ENCODE measurements at places on chromosomes 12 and 14.

- peak; percentile 7 for DNase-seq
These were observed 101.2 kb upstream of the SLC38A2 start for GRCh38 chr12:46473634-46474329.

DNA sequence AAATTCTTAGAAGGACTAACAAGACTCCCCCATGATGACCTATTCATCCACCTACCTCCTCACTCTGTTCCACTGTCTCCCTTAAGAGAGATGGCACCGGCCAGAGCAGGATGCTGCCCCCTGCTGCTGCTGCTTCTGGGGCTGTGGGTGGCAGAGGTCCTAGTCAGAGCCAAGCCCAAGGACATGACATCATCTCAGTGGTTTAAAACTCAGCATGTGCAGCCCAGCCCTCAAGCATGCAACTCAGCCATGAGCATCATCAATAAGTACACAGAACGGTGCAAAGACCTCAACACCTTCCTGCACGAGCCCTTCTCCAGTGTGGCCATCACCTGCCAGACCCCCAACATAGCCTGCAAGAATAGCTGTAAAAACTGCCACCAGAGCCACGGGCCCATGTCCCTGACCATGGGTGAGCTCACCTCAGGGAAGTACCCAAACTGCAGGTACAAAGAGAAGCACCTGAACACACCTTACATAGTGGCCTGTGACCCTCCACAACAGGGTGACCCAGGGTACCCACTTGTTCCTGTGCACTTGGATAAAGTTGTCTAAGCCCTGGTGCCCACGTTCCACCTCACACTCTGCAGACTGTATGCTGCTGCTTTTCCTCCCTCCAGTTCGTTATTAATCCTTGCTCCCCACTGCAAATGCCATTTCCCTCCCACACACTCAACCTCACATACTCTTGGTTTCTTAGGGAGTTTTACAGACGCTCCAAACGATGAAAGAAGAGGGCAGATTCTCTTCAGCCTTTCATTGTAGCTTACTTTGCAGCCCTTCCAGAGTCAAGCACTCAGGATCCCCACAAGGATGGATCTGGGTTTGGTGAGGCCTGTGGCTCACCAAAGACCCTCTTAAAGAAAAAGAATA lies at the start of gene RNASE8:
Gene RNASE8, plus strand, starts transcription at position 20 of the 873 bp plus-strand sequence. Its CDS starts 71 bp downstream, at position 91.
- no peak for DNase-seq

DNA sequence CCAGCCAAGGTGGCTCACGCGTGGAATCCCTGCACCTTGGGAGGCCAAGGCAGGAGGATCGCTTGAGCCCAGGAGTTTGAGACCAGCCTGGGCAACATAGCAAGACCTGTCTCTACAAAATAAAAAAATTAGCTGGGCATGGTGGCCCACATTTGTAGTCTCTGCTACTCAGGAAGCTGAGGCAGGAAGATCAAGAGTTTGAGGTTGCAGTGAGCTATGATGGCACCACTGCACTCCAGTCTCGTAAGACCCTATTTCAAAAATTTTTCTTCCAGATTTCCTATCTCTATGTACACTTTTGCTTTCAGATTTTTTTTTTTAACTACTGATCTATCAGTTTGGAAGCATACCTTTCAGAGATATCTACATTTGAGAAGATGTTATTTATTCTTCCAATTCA lies 15.3 kb downstream of the SNX6 start:
- DNase-seq: no peak

- DNase-seq: no peak
These were observed 858.1 kb downstream of the NRXN3 start for GRCh38 chr14:79028281-79028680.

GRCh38 chr14:104776961-104777807 lies 18.4 kb downstream of the AKT1 start:
- no peak for DNase-seq

GRCh38 chr12:13205809-13206559 lies 9.5 kb downstream of the EMP1 start:
- no peak for DNase-seq

DNA sequence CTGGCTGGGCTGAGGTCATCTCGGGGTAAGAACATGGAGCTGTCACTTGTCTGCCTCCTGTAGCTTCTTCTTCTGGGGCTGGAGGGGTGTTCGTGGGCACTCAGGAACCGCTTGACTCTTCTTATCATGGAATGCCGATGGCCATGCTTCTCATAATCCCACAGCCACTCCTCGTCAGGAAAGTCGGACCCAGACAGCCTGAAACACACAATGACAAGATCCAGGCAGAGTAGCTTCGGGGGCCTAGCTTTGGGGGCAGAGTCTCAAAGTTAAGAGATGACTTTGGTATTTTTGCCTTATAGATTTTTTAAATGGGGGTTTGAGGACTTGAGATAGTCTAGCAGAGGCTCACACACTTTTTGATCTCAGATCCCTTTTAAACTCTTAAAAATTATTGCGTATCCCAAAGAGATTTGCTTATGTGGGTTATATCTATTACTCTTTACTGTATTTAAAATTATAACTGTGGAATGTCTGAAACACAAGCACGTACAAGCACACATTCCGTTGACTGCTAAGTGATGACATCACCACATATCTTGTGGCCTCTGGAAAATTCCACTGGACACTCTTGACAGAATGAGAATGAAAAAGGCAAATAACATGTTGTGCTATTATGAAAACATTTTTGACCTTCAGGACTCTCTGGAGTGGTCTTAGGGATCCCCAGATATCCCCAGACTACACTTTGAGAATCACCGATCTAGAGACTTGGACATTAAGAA lies 43.3 kb downstream of the BEST3 start:
- no peak for DNase-seq

GRCh38 chr14:102418853-102419240 lies 56.1 kb downstream of the TECPR2 start:
- DNase-seq: peak; percentile 22

DNA sequence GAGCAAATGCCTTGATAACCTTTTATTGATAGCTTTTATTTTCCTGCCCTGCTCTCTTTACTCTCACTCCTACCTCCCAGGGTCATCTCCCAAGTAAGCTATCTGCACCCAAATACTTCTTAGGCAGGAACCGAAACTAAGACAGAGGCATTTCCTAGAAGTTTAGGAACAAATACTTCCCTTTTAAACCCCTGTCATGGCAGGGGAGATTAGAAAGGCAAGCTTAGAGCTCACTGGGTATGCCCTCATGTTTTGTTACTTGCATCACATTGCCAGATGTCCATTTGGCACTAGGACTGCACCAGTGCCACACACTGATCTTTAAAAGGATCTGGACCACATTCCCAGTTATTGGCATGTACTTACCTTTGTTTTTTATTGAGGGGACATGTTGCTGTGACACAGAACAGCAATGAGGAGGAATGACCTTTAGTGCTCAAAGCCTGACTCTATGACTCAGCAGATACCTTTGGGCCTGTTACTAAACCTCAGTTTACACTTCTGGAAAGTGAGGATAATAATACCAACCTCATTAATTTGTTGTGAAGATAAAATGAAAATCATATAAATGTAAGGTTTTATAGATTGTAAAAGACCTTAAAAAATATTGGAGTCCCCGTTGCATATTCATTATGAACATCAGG lies 40.9 kb upstream of the MBIP start:
- DNase-seq: peak; percentile 5

- DNase-seq: no peak
These were observed 8.8 kb upstream of the TEX22 start for GRCh38 chr14:105389534-105389933.

GRCh38 chr12:73445658-73446324 lies 1091.8 kb upstream of the ATXN7L3B start:
- DNase-seq: no peak

DNA sequence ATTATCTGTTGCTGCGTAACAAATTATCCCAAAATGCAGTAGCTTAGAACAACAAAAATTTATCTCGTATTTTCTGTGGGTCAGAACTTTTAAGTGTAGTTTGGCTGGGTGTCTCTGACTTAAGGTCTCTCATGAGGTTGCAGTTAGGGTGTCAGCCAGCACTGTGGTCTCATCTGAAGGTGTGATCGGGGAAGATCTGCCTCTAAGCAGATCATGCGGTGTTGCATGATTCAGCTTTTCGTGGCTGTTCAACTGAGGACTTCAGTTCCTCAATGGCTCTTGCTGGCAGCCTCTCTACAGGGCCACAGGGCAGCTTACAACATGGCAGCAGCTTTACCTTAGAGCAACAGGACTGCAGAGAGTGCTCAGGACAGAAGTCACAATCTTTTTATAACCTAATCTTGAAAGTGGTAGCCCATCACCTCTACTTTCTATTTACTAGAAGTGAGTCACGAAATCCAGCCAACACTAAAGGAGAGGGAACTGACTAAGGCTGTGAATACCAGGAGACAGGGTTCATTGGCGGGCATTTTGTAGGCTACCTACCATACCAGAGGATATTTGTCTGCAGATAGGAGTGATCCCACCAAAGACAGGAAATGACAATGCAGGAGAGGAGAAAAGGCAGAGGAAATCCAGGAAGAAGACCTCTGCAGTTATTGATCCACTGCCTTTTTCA lies 1.8 kb upstream of the TMPRSS12 start:
- DNase-seq: no peak

DNA sequence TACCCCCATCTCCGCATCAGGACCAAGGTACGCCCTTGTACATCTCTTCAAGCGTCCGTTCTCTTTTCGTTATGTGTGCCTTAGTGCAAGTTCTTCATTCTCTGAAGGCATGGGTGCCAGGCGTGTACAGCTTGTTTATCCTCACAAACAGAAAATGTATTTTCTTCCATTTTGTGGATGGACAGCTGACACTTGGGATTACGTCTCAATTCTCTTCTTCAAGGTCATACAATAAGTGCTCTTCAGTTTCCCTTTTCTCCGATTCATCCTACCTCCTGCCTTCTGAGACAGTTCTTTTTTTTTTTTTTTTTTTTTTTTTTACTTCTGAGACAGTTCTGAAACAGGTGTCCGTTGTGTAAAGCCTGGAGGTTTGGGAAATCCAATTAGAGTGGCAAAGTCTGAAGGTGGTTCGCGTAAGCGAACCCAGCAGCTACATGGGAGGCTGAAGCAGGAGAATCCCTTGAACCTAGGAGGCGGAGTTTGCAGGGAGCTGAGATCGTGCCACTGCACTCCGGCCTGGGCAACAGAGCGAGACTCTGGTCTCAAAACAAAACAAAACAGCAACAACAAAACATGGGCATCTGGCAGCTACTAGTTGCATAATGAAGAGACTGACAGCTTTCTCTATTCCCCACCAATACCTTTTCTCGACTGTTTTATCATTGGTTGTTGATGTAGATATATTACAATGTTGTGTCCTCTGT lies 734 bp downstream of the COX6A1 start:
- no peak for DNase-seq

GRCh38 chr14:58401587-58401986 lies 5.9 kb downstream of the TOMM20L start:
- no peak for DNase-seq

DNA sequence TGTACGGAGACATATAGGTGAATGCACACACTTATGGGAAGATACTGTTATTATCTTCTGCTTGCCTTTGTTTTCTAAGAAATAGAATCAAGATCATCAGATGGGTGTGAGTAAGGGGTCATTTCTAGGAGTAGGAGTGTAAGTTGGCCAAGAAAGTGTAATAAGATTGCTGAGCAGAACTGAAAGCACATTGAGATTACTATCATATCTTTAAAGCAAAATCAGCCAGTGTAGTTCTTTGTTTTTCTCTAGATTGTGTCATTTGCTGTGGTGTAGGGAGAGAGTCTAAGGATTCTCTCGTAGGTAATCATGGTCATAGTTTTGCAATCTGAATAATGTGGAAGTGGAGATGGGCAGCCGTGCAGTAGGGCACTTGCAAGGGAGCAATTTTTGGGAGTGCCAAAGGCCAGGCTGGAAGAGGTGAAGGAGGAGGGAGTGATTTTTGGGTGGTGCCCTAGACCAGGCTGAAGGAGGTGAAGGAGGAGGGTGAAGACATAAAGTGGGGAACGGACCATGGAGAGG lies 131.6 kb downstream of the RGS6 start:
- DNase-seq: no peak

GRCh38 chr12:103712216-103712615 lies 125.1 kb downstream of the STAB2 start:
- no peak for DNase-seq

DNA sequence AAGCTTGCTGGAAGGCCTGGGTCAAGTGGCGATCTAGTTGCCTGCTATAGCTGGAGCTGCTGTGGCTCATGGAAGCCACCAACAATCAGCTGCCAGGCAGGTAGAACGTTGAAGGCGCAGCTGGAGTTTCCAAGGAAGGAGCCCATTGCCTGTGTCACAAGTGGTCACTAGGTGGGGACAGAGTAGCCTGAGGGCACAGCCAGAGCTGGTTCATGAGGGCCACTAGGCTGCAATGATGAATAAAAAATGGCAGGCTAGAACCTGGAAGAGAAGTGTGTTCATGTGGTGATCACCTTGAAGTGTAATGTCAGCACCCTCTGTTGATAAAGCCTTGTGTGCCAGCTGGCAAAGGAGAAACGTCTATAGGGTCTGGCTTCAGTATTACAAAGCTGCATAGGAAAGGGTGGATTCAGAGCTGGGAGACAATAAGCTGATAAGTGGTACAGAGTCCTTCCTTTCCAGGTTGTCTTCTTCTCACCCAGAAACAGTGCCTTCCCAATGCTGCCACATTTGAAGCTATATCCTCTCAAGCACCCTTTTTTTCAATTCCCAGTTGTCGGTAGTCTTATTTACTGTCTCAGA lies 165.8 kb downstream of the EMP1 start:
- peak; percentile 41 for DNase-seq

- no peak for DNase-seq
These were observed 237.3 kb downstream of the CACNA1C start for GRCh38 chr12:2290091-2290490.

GRCh38 chr12:117699118-117699517 lies 269.7 kb downstream of the KSR2 start:
- DNase-seq: no peak

- DNase-seq: no peak
These were observed 282.1 kb upstream of the GRIP1 start for GRCh38 chr12:66960704-66961690.

DNA sequence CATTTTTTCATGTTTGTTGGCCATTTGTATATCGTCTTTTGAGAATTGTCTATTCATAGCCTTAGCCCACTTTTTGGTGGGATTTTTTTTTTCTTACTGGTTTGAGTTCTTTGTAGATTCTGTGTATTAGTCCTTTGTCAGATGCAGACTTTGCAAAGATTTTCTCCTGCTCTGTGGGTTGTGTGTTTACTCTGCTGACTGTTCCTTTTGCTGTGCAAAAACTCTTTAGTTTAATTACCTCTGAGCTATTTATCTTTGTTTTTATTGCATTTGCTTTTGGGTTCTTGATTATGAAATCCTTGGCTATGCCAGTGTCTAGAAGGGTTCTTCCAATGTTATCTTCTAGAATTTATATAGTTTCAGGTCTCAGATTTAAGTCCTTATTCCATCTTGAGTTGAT lies 220.0 kb downstream of the FUT8 start:
- no peak for DNase-seq

DNA sequence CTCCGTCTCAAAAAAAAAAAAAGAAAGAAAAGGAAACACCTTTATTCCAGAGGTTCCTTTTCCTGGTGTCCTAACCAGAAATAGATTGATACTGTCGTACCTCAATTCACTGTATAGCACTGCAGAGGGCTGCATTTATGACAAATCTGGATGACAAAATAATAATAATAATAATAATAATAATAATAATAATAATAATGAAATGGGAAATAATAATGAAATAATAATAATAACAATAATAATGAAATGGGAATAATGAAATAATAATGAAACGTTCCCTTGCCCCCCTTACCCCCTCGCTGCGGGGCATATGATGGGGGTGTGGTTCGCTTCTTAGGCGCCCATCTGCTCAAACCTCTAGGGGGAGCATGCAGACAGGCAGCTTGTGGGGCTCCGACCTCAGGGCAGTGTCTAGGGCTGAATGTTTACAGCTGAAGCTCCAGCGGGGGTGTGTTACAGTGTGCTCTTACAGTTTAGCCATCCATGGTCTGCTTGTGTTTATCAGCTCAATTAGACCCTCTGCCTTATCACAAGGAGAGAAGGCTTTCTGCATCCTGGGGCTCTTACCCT lies 1088.3 kb upstream of the SEL1L start:
- DNase-seq: no peak

All from hippocampal formation (tissue), 2 donors.